ENCODE measurements at places on chromosomes 16 and 17. TPM values are rescaled to one million over a fixed set of nuclear protein-coding genes. Genes with fewer than 3 reads are reported as not detected.

CHST5 gene
- polyA plus RNA-seq = 0.15 TPM

DNA sequence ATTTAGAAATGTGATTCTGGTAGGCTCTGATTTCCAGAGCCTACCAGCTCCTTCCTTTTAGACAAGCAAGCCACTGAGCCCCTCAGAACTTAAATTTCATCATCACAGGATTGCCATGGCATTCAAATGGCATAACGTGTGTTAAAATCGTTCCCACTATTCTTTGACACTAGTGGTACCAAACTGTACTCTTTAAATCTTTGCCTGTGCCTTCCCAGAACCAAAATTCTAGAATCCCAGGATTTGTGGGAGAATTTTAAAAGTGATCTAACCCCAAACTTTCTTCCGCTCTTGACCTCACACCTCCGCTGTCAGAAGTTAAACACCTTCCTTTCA is 287 bp upstream of the INTS2 start:
- DNase-seq = no peak

CMTM2 gene
- 0.65 TPM for polyA plus RNA-seq

SPATA22 gene
- polyA plus RNA-seq = 0.46 TPM

DNA sequence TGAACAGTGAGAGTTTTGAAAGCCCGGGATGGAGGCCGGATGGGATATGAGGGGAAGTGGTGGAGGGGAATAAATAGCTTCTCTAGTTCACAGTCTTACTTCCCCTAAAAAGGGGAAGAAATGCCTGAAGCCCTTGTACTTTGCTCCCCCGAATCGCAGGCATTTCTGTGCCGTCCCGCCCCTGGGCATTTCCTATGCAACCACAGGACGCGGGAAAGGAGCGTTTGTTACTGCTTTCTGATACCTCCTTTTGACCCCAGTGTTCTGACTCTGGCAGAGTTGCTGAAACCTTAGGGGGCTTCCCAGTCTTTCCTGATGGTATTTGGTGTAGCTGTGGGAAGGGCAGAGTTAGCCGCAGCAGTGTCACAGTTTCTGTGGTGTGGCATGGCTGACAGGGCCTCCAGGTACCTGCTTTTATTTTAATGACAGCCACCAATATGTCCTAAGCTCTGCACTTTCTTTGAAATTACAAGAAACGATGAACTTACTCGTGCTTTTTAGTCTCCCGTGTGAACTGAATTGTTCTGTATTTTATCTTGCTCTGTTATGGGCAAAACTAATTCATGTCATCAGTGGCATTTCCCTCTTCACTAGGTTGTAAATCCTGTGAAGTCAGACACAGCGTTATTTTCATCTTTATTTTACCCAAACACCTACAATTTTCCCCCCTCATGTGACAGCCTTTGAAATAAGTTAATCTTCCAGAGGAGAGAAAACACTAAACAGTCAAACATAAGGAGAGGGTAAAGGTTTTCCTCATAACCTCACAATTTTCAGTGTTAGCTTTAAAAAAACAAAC is 27.1 kb downstream of the USP10 start:
- DNase-seq = no peak

DNA sequence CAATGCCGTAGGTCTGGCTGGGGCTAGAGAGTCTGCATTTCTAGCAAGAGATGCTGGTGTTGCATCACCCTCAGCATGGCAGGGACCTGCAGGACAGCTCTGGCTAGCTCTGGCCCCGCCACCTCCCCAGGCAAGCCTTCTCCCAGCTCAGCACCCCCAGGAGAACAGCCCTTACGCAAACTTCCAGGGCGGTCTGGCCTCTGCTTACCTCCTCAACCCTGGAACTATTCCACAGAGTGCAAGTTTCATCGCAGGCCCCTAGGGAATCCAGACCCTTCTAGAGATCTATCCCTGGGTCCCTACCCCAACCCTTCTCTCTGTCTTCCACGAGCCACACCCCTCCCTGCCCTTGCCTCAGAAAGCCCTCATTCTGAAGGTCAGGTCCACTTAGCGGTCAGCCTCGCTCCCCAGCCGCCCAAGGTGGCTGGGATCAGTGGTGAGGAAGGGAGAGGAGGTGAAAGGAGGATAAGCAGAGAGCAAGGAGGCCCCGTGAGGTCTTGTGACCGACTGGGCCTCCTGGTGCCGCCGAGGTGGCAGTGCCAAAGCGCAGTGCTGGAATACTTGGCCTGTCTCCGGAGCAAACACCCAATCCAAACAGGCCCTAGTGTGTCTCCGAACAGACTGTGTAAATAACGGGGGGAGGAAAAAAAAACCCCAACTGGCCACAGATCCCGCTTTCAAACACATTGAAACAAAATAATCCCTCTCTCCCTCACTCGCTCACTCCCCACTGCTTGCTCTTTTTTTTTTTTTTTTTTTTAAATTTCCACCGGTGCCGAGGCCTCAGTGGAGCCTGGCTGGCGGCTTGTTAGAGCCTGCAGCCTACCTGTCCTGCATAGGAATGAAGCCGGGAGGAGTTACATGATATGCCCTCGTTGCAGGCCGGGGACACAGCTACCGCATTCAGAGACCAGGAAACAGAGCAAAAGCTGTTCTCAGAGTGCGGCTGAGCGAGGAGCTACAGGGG is 380.9 kb downstream of the SOX9 start:
- peak; percentile 91 for DNase-seq

- no peak for DNase-seq
These were observed 28.5 kb upstream of the EFCAB13 start for GRCh38 chr17:47295037-47295873.

DNA sequence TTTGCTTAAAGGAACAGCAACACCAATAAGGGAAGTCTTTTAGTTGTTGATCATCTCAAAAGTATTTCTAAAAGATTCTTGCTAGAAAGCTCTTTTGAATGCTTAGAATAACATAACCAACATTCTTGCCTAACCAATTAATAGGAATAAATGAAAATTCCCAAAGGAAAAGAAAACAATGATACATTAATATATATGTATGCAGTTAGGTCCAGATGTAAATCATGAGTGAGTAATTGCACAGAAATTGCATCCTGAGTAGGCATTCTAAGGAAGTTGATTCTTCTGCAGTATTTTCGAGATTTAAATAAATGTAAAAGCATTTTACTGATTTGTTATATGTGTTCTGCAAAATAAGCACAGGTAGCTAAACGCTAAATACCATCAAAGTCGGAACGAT is 22.1 kb downstream of the COX10 start:
- DNase-seq = no peak

- DNase-seq = no peak
These were observed 35.8 kb upstream of the LHX1 start for GRCh38 chr17:36901506-36901905.

GRCh38 chr17:19978209-19978802 is 678 bp upstream of the AKAP10 start:
- peak; percentile 53 for DNase-seq

All from pancreas (tissue), 10 donors.